Stimulated activated naive CD4-positive, alpha-beta T cell treated with Interleukin-2 at 50 U/mL for 16 hours (primary cell): ENCODE measurements at places on chromosomes 7 and 10.

GRCh38 chr10:132914732-132915131 is 27.6 kb downstream of the CFAP46 start:
- DNase-seq: no peak

DNA sequence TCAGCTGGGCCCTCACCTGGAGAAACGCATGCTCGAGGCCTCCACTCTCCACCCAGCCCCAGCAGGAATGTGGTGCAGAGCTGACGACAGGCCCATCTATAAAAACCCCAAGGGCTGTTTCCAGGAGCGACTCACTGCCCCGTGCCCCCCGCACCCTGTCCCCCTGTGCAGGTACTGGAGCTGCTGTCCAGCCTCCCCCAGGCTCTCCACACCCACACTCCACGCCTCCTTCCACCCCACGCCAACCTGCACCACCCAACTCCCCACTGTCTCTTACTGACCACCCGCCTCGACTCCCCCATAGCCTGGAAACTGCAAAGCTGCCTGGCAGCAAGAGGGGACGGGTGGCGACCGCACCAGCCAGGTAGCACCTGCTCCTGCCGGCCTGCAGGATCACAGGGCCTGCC is 43.3 kb downstream of the DIP2C start:
- no peak for DNase-seq

DNA sequence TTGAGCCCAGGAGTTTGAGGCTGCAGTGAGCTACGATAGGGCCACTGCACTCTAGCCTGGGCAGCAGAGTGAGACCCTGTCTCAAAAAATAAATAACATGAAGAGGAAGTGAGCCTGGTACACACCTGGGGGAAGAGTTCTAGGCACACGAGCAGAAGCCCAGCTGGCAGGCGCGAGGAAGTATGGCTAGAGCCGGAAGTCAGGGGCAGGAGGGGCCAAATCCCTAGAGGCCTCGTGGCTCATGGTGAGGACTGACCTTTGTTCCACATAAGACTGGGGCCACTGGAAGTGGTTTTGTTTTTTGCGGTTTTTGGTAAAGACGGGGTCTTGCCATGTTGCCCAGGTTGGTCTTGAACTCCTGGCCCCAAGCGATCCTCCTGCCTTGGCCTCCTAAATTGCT is 117.6 kb downstream of the HIP1 start:
- DNase-seq: no peak

DNA sequence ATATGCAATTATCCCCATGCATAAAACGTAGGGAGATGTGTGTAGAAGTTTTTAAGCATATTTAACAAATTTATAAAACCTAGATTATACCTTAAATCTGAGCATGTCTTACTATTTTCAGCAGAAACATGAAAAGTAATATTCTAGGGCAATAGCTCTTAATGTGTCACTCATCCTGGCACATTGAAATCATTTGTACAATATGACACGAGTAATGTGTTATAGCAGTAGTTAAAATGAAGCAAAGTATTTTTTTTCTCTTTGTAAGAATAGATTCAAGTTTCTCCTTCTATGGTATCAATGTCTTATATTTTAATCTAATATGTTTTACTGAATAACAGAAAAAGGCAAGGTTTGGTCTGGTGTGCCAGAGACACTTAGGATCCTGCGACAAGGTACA is 274.9 kb upstream of the PLXDC2 start:
- DNase-seq: no peak

DNA sequence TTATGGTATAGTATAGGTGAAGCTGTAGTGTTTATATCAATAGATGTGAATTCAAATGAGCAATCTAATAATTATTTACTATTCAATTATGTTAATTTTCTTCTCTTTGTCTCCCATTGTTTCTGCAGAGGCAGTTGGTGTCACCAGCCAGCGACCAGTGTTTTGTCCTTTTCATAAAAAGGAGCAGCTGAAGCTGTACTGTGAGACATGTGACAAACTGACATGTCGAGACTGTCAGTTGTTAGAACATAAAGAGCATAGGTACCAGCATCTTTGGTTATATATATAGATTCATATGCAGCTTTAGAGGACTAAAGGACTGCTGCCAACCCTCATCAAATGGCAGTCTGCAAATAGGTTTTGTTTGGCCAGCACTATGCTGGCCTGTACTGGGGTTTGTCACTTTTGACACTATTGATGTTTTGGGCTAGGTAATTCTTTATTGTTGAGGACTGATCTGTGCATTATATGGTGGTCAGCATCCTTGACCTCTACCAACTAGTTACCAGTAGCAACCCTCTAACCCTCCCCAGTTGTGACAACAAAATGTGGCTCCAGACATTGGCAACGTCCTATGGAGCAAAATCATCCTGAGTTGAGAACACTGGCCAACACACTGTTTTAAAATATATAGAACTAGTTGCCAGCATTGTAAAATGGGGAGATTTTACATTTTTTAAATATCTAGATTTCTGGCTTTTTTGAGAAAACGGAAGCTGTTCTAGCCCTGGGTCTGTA is 59.2 kb downstream of the TRIM24 start:
- no peak for DNase-seq

- no peak for DNase-seq
Measured at GRCh38 chr7:150337659-150338081, 3.8 kb downstream of the RARRES2 start.
